ENCODE measurements at places on chromosomes 12 and 14.

DNA sequence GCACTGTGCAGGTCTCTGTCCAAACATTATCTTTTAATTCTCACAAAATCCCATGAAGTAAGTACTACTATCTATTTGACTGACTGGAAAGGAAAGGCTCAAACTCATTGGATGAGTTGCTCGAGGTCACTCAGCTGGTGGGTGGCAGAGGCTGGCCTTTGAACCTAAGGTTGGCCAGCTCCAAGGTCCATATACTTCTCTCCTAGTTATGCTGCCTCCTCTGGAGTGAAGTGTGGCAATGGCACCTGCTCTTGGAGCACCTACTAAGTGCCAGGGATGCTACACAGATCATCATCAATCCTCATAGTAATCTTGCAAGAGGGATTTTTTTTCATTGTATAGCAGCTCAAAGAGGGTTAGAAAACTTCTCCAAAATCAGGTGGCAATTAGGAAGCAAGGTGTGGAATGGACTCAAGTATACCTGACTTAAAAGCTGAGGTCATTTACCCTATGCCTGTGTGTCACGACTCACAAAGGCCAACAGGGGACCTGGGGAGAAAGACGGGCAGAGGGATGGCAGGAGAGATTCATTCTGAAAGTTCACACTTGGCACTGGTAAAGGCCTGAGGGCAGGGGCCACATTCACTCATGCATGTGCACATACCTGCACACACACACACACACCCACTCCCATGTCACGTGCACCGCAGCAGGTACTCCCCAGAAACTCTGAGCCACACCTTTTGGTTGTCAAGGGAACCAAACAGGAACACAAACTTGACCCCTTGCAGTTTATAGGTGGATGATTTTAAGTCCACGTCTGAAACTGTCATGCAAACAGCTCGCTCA, 146.4 kb downstream of the FOXN3 start:
- no peak for DNase-seq

DNA sequence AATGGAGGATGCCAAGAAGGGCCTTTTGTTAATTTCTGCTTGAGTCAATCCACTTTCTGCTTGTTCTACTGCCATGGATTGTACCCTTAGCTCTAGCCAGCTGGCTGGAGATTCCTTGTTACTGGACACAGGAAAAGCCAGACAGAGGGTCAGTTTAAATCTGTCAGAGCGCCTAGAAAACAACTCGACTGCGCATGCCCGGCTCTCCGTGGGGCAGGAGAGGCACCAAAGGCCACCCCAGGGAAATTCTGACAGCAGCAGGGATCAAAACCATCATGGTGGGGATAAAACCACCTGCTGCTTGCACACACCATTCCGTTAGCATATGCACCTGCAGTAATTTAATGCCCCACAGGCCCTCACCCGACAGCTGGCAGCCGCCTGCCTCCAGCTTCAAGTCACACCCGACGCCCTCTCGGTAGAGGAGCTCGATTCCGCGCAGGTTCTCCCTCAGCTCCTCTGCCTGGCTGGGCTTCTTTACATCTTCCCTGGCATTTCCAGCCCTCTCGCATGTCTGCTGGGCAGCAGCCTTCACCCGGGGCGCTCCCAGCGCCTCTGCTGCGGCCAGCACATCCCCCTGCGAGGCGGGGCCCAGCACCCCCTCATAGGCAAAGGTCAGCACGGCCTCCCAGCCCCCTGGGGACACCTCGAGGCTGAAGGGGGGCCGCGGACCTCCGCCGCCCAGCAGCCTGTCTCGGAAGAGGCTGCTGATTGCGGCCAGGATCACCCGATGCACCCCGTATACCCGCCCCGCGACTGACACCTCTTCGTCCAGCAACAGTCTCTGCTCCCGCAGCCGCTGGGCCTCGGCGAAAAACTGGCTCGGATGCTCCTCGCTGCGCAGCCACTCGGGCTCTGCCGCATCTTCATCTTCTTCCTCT, 1.0 kb downstream of the KLHL33 start:
- peak; percentile 88 for DNase-seq

- DNase-seq = no peak
Observed at GRCh38 chr12:55955800-55956508, 9.9 kb downstream of the PMEL start.

GRCh38 chr14:25048170-25049016, 1.6 kb downstream of the STXBP6 start:
- DNase-seq = peak; percentile 77

DNA sequence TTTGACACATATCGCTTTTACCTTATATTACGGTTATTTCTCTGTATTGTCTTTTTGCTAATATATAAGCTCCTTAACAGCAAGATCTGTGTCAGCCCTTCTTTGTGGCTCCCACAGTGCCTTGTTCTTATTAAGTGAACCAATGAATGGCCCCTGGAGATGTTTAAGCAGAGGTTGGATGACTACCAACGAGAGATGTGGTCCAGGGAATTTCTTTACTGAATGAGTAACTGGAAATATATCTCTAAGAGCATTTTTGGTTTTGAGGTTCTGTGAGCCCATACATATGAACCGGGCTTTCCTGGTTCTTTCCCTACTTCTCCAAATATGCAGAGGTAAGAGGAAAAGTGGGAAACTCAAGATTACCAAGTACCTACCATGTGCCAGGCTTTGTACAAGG, 23.5 kb downstream of the CALCOCO1 start:
- no peak for DNase-seq

DNA sequence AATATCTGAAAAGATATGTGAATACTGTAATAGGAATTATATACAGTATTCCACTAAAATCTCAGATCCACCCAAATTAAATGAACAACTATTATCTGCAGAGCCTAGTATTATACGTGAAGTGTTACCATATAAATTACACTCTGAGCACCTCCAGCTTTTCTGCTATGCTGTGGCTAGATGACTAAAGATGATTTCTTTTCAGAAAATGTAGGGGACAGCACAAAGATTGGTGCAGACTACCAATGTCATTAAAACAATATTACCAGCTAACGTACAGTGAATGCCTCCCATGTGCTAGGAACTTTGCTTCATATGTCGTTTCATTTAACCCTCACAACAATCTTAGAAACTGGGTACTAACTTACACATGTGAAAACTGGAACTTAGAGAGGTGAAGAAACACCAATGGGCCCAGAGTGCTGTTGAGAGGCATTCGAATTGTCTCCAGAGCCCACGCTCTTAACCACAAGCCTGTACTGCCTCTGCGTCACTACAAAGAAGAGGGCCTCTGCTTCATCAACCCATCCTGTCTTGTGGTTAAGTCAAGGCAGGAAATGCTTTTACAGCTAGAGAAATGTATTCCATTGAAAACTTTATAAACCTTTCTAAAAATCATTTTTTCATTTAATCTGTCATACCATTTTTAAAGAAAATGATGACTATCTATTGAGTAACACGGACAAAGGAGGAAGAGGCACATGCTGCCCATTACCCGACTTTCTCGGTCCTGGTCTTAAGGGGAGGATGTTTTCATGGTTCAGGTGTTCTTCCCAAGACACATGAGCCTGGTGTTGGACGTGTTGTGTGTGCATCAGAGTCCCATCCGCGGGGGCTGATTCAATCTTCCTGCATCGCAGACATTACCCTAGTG, 1.3 kb downstream of the GPR65 start:
- no peak for DNase-seq

DNA sequence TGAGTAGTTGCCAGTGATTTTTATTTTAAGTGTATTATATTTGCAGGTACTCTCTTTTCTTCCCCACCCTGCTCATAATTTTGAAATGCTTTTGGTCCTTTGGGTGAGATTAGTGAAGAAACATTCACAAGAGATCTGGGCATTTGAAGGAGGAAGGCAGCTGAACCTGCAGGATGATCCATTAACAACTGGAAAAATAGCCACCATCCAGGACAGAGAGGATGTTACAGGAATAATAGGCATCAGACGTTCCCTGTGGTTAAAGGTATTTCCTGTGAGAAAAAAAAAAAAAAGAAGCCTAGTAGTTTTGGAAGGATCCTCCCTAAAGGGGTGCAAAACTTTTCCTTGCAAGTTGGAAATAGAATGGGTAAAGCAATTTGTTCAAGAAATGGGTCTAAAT, 145.3 kb downstream of the SLC38A4 start:
- no peak for DNase-seq

- DNase-seq = no peak
Observed at GRCh38 chr12:114817571-114818425, 133.8 kb upstream of the TBX3 start.
